DND-41 (cell line): ENCODE measurements at places on chromosomes 12 and 14.

DNA sequence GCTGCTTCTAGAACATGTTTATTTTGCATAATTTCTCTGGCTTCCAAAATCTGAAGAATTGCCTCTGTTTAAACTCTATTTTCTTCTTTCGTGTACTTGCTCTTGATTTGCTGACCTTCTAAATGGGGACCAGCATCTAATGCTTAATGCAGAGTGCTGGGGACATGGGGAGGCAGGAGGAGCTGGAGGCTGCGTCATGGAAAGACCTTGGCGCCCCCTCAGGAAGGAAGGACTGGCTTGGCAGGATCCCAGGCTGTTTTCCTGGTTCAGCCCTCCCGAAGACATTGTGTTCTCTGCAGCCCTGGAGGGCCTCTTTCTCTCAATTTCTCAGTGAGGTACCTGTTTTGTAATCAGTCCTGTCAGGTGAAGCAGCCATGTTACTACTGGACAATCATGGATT is 5.5 kb downstream of the PRKCH start:
- DNase-seq, result no peak

GRCh38 chr12:65685514-65685913 is 138.8 kb upstream of the HMGA2 start:
- DNase-seq, result no peak

DNA sequence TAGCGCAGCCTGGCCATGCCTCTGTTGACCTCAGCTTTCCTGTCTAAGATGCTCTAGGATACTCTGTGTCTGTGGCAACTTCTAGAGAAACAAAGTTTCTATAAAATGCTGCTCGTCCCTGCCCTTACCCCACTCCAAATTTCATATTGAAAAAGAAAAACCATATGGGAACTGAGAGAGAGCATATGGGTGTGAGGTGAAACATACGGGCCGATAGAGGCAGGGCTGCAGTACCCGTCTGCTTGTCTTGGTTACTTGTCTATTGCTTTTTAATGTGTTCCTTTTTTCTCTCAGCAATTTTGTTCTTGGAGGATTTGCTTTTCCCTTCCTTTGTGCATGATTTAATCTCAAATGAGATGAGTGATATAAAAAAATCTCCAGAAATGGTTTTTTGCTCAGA is 113.0 kb downstream of the SRGAP1 start:
- DNase-seq, result no peak

DNA sequence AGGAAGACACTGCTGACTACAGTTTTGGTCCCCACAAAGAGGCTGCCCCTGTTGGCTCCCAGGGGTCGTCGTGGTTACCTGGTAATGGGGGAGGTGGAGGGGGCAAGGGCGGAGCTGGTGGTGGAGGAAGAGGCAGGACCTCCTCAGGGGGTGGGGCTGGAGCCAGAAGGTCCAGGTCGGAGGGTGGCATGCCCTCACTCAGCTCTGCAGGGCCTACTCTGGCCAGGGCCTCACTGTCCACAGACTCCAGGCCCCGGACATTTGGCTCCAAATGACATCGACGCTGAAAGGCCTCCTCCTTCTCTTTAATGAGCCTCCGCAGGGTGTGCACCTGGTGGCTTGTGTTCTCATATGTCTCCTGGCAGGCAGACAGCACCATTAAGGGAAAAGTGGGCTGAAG is 28.5 kb downstream of the PRPF40B start:
- no peak for DNase-seq

DNA sequence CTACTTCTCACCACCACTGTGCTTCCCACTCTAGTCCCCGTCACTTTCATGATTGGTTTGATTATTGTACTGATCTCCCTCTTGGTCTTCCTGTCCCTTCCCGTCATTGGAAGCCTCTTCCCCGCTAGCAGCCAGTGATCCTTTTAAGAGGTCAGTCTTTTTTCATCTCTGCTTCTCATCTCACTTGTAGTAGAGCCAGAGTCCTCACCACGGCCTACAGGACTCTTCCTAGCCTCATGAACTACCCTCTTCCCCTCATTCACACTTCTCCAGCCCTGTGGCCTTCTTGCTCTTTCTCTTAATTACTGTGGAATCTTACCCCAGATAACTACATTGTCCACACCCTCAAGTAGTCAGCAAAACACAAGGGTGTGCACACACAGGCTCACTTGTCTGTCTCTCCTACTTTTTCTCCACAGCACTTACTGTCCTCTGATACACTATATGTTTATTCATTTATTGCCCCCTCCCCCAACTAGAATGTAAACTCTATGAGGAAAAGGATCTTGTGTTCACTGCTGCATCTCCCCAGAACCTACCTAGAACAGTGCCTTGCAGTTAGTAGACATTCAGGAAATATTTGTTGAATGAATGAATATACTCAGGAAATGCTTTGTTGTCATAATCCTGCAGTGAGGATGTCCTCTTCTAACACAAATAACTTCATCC is 66.3 kb downstream of the CKB start:
- no peak for DNase-seq

GRCh38 chr14:37116933-37117849 is 55.2 kb downstream of the SLC25A21 start:
- no peak for DNase-seq

DNA sequence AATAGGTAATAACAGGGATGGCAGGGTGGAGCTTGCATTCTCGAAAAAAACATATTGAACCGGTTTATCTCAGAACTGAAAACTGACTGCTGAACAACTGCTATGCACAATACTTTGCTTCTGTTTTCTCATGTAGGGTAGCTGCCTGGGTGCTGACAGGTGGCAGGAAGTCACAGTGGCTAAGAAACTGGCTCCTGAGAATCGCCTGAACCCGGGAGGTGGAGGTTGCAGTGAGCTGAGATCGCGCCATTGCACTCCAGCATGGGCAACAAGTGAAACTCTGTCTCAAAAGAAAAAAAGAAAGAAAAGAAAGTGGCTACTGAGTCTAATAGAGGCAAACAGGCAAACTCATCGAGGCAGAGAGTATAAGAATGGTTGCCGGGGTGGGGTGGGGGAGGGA is 113.1 kb downstream of the CCDC60 start:
- DNase-seq, result no peak

DNA sequence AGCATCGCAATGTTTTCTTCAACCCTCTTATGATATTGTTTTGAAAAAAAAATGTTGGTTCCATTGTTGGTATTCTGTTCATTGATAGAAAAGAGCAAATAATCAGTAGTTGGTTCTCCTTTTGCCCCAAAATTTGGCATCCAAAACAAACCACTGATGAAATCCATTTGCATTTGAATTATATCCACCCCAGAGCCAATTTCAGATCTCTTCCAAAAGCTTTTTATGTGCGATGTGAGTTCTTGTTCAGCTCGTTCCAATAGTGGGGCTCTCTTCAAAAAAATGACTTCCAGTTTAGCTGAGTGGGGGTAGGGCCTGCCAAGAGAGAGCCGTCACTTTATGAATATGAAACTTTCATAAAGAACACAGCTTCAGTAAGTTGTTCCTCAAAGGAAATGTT is 130.7 kb downstream of the DIO2 start:
- DNase-seq, result no peak

- DNase-seq, result peak; percentile 33
Observed at GRCh38 chr12:98669751-98670150, 24.7 kb downstream of the APAF1 start.

DNA sequence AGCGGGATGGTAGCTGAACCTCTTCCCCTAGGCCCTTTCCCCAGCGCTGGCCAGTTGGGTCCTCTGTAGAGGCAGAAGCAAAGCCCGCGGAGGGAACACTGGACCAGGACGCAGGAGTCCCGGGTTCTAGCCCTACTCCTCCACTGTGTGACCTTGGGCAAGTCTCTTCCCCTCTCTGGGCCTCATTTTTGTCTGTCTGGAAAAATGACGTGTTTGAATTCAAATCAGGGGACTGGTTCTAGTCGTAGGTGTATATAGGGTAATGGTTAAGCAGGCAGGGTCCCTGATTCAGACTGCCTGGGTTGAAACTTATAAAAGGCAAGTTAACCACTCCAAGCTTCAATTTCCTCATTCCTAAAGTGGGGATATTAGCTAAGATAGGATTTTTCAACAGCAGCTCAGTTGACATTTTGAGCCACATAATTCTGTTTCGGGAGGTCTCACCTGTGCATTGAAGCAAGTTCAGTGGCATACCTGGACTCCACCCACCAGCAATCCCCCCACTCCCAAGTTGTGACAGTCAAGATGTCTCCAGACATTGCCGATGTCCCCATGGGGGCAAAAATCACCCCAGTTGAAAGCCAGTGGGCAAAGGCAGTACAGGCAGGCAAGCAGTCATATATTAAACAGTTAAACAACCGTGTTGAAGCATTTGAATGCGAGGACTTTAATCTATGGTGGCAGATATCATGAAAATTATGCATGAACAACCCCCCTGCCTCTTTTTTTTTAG is 899 bp downstream of the TPCN1 start:
- no peak for DNase-seq

GRCh38 chr14:105107351-105107750 is 42.1 kb upstream of the GPR132 start:
- DNase-seq, result no peak

DNA sequence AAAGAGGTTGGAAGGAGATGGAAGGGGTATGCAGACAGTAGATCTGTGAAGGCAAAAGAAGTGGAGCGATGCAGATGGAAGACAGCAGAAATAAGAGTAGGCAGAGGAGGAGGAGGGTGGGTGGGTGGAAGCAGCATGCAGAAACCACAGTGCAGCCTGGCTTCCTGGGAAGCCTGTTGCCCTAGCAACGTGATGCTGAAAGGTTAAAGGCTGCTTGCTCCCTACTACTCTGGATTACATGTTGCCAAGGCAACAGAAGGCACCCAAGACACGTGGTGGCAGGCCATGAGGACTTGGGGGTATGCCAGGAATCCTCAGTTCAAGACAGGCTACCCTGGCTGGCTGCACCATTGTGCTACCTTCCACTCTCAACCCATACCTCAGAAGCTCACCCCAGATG is 129.6 kb downstream of the GRIN2B start:
- peak; percentile 8 for DNase-seq

GRCh38 chr14:69539631-69540410 is 34.9 kb downstream of the CCDC177 start:
- DNase-seq, result no peak

GRCh38 chr12:10235761-10236631 is 23.3 kb downstream of the GABARAPL1 start:
- peak; percentile 39 for DNase-seq

- DNase-seq, result no peak
Observed at GRCh38 chr12:5447320-5447719, 15.4 kb downstream of the NTF3 start.

- no peak for DNase-seq
Observed at GRCh38 chr12:12786351-12786705, 869 bp downstream of the APOLD1 start.

GRCh38 chr12:12804432-12804886 is 8.7 kb upstream of the DDX47 start:
- DNase-seq, result no peak

DNA sequence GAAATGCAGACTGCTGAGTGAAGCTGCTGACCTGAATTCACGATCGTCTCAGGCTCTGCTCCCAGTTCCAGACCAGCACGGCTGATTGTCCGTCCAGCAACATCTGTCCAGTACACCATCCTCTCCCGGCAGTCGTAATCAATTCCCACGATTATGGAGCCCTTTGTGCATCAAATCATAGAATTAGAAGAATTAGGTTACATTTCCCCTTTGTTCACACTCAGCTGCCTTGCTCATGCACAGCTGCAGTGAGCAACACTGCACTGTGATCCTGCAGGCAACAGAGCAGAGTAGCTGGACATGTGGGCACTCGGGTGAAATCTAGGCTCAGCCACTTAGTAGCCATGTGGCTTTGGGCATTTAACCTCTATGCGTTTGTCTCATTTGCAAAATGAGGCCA is 22.2 kb downstream of the RTRAF start:
- no peak for DNase-seq

DNA sequence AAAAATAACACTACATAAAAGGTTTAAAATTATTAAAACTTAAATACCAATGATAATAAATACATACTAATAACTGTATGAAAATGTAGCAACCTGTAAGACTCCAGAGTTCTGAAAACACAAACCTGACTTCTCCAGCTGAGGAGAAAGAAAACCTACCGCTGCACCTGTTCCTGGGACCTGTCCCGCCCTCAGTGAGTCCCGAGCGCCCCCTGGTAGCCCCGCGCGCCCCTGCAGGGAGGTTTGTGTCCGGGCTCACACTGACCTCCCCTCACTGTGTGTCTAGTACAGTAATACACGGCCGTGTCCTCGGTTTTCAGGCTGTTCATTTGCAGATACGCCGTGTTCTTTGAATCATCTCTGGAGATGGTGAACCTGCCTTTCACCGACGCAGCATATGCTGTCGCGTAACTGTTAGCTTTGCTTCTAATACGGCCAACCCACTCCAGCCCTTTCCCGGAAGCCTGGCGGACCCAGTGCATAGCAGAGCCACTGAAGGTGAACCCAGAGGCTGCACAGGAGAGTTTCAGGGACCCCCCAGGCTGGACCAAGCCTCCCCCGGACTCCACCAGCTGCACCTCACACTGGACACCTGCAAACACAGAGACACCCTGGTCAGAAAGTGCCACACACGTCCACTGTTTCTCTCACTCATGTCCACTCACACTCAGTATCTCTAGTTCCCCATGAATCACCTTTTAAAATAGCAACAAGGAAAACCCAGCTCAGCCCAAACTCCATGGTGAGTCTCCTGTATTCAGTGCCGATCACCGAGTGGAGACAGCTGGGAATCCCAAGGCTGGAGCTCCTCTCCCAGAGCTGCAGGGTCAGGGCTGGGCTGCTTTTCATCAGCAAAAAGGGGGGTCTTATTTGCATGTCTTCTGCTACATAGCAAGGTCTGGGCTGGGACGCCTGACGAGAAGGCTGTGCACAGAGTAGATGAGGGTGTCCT is 1276.3 kb downstream of the TMEM121 start:
- DNase-seq, result no peak

GRCh38 chr12:18285161-18285560 is 23.8 kb downstream of the PIK3C2G start:
- DNase-seq, result no peak

DNA sequence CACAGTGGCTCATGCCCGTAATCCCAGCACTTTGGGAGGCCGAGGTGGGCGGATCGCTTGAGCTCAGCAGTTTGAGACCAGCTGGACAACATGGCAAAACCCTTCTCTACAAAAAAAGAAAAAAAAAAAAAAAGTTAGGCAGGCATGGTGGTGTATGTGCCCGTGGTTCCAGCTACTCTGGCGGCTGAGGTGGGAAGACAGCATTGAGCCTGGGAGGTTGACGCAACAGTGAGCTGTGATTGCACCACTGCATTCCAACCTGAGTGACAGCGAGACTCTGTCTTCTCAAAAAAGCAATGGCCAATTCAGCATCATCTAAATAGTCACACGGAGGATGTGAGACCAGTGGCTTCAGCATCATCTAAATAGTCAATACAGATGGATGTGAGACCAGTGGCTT is 10.4 kb upstream of the SAMD4A start:
- no peak for DNase-seq

GRCh38 chr12:93536766-93537488 is 35.5 kb upstream of the SOCS2 start:
- DNase-seq, result no peak

DNA sequence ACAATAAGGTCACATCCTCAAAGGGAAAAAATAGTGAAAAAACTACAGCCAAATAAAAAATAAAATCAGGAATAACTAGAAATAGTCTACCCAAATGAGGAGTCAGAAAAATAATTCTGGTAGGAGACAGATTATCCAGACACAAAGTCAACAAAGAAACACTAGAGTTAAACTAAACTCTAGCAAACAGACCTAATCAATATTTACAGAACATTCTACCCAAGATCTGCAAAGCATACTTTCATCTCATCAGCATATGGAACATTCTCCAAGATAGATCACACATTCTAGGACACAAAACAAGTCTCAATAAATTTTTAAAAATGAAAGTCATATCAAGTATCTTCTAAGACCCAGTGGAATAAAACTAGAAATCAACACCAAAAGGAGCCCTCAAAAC is 20.4 kb upstream of the TSPAN8 start:
- no peak for DNase-seq
